Tibial artery (tissue), 4 donors: ENCODE measurements at places on chromosomes 4 and X.

GRCh38 chrX:148940411-148940996 is 440.1 kb downstream of the AFF2 start:
- DNase-seq, result no peak

DNA sequence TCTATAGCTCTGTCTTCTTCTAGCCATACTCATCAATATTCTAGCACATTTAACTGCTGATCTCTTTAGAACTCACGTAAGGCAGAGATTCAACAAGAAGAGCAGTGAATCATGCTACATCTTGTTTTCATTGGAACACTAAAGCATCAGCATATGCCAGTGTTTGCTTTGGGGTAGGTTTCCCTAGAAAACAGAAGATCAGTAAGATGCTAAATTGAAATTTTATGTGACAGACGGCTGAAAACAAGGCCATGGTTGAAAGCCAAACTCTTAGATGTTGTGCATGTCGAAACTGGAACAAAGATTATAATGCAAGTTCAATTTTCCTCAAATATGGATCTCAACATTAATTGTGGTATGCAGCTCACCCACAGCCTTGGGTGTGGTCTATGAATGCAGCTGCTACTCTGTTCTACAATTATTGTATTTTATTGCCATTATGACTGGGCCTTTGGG is 107.6 kb downstream of the PDLIM5 start:
- DNase-seq, result no peak

- DNase-seq, result no peak
Measured at GRCh38 chrX:11949291-11949690, 189.0 kb upstream of the FRMPD4 start.

DNA sequence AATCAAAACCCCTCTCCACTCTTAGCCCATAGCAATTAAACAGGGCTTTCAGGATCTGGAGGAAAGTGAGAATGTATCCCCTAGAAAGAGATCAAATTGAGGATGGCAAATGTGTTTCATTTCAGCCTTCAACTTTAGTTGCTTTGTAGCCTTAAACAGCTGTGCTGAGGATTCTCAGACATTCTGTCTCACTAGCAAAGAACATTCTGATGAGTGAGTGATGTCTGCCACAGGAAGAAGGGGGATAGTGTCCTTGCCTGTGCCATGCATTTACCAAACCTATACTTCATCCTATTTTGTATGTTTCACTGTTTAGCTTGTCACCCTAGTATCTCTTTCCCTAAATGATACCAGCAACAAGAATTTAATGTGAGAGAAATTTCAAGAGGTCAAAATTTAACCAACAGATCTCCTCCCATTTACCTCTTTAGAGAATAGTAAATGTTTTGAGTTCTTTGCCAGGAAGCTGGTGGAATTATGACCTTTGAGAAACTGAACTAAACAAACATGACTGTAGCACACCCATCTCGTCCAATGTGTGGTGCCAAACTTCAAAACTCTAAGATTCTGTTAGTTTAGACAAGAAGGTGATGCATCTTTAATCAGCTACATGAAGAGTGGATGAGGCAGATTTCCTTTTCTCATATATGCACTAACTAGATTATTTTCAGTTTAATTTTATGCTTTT is 165.6 kb downstream of the PALLD start:
- no peak for DNase-seq

DNA sequence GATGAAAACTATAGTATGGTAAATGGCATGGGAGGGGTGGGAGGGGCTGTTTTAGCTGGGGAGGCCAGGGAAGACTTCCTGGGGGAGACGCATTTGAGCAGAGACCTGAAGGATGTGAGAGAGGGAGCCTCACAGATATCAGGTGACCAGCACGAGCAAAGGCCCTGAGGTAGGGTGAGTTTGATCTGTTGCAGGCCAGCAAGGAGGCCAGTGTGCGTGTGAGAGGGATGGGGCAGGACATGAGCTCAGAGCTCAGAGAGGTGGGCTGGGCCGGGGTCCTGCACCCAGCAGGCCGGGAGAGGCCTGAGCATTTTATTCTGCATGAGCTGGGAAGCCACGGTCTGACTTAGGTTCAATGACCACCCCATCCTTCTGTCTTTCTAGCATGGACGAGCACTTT is 80.0 kb downstream of the PPP2R2C start:
- DNase-seq, result no peak

- DNase-seq, result no peak
Measured at GRCh38 chrX:140599851-140600250, 95.0 kb upstream of the SOX3 start.

- DNase-seq, result no peak
Measured at GRCh38 chr4:74311696-74312313, 3.5 kb downstream of the EPGN start.

GRCh38 chrX:7059859-7060258 is 87.7 kb upstream of the STS start:
- DNase-seq, result no peak

- DNase-seq, result peak; percentile 63
Measured at GRCh38 chr4:3706111-3706511, 60.1 kb upstream of the ADRA2C start.

DNA sequence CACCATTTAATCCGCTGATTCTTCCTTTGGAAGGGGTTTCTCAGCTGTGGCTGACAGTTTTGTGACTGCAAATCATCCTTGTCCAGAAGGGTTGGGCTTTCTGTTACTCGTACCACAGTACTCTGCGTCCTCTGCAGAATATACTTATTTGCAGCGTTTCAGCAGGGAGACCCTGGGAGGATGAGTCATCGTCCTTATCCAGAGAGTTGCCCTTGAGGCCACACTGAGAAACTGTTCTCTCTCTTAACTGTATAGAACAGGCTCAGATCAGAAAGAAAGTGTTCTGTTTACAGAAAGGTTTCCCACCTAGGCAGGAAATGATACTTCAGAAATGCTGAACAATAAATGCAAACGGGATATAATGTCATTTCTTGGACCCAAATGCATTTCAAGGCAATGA is 47.8 kb upstream of the DDX53 start:
- no peak for DNase-seq

GRCh38 chr4:114226179-114226578 is 246.7 kb upstream of the ARSJ start:
- no peak for DNase-seq

GRCh38 chr4:154961263-154961662 is 180.2 kb downstream of the RBM46 start:
- DNase-seq, result no peak

- no peak for DNase-seq
Measured at GRCh38 chrX:47776292-47777006, 60.3 kb upstream of the ZNF81 start.

GRCh38 chrX:39445336-39445735 is 644.1 kb downstream of the MID1IP1 start:
- no peak for DNase-seq

- no peak for DNase-seq
Measured at GRCh38 chr4:123517971-123518370, 121.4 kb downstream of the SPRY1 start.

- no peak for DNase-seq
Measured at GRCh38 chr4:25666031-25666630, 10.5 kb downstream of the SLC34A2 start.

- DNase-seq, result no peak
Measured at GRCh38 chrX:135315864-135316263, 6.6 kb downstream of the ETDC start.

- no peak for DNase-seq
Measured at GRCh38 chrX:16386126-16386525, 218.8 kb downstream of the MAGEB17 start.

DNA sequence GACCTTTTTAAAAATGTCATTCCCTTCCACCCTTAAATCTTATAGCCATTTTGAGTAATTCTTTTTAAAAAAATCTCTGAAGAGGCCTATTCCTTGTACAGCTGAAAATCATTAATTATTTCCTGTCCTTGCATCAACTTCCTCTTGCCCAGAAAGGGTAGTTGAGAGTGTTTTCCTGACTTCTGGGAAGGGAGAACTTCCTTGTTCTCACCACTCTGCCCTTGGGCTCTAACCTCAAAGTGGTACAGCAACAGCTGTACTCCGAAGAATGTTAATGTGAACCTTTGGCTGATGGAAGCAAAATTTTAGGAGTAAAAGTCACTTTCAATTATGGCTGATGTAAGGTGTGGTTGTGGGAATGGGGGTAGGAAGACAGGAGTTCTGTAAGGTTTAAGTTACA is 15.1 kb upstream of the FABP2 start:
- DNase-seq, result no peak

GRCh38 chrX:10615931-10616774 is 4.2 kb downstream of the MID1 start:
- DNase-seq, result no peak

GRCh38 chr4:39319676-39320075 is 46.5 kb downstream of the RFC1 start:
- DNase-seq, result no peak

DNA sequence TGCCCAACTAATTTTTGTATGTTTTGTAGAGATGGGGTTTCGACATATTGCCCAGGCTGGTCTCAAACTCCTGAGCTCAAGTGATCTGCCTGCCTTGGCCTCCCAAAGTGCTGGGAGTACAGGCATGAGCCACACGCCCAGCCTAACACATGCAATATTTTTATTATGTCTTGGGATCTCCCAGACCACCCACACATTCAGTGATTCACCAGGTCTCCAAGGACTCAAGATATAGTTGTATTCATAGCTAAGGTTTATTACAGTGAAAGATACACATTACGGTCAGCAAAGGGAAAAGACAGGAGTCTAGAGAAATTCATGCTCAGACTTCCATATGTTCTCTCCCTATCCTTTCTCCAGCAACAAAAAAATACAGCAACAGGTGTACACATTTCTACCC is 25.5 kb upstream of the FAM120C start:
- no peak for DNase-seq

DNA sequence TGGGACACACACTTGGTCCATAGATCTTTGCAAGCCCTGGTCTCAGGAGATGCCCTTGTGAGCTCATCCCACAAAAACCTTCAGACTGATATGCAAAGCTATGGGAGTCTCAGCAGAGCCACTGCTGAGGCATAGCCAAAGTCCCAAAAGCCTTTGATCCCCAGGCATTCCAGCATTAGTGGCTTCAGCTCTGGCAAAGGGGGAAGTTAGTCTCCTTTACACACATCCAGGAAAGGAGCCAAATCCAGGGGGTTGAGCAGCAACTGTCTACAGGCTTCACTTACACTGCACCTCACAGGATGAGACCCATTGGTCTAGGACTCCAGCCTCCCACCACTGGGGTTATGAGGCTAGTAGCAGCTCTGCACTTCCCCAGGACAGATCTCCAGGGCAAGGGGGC is 14.0 kb downstream of the PF4 start:
- no peak for DNase-seq

GRCh38 chr4:113756005-113756410 is 5.5 kb downstream of the CAMK2D start:
- no peak for DNase-seq

- DNase-seq, result no peak
Measured at GRCh38 chr4:124526769-124527168, 185.8 kb downstream of the ANKRD50 start.

DNA sequence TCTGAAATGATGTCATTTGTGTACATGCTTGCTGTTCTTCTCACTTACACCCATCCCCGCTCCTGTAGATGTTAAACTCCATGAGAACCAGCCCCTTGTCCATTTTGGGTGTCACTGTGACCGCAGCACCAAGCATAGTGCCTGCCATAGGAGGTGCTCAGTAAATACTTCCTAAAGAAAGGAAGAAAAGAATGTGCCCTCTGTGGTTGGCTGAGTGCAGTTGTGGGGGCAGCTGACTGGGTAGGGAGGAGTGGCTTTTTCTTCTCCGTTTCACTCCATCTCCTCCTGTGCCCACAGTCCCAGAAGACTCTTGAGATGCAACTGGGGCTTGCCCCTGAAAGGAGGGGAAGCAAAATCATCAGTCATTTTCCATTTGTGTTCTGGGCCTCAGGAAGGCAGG is 25.5 kb downstream of the PHEX start:
- DNase-seq, result no peak

DNA sequence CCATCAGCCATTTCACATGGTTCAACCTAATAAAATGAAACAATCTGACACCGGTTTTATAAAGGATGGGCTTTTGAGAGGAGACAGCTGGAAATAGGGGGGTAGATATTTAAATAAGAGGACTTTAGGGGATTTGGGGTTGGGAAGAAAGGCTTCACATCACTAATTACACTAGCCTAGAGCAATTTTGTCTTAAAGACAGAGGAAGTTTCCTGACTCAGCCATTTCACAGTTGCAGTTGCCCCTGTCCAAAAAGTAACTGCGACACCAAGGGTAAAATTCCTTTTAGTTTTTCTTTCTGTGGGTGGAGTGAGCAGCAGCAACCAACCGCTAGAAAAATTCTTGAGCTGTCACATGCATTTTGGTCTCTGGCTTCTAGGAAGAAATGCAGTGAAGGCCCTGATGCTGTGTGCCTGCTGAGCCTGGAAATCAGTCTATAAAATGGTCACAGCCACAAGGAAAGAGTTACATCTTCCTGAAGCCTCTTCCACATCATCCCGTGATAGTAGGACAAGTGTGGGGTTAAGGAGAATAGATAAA is 233.6 kb downstream of the ZNF674 start:
- no peak for DNase-seq

DNA sequence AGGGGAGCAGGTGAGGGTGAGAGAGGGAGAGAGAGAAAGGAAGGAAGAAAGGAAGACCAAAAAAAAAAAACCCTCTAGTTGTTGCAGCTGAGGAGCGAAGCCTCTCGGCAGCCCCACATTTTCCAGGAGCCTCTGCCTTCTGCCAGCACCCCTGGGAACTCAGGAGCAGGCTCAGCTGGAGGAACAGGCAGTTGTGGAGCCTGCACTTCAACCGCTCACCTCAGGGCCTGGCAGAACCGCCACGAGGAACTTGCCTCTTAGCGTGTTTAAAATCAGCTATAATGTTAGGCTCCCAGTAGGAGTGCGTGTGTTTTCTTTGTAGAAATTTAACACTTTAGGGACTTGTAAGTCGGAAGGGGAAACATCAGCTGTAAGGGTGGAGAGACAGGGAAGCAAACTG is 65.7 kb downstream of the SEL1L3 start:
- no peak for DNase-seq

DNA sequence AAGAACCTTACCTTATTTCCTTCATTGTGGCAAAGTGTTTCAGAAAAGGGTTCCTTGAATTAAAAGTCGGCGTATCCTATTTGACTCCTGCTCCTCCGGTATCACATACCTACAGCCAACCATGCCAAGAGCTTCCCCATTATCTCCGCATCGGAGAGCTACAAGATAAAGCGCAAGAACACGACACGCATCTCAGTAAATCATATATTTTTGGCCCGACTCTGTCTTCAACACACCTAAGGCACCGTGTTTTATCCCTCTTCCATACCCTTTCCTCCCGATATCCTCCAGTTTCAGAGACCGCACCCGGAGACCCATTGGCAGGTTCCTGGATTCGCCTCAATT is 497 bp upstream of the THAP9 start:
- DNase-seq, result no peak

DNA sequence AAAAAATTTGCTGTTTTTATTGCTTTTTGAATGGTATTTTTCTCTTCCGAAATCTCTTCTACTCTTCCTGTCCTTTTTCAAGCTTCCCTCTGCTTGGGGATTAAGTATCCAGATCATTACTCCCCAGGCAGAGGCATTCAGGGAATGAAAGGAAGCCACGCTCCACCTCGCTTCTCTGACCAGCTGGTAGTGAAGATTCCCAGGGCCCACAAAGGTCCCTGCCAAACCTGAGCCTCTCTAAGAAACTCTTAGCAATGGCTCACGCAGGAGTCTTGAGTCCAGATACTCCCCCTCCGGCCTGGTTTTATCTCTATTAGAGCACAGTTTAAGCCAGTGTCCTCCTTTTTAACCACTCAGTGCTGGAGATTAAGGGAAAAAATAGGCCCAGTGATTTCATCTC is 51.4 kb upstream of the SOD3 start:
- no peak for DNase-seq
